ENCODE measurements at places on chromosomes 7 and 10.

GRCh38 chr7:31029251-31030042 lies 22.7 kb upstream of the ADCYAP1R1 start:
- no peak for DNase-seq

DNA sequence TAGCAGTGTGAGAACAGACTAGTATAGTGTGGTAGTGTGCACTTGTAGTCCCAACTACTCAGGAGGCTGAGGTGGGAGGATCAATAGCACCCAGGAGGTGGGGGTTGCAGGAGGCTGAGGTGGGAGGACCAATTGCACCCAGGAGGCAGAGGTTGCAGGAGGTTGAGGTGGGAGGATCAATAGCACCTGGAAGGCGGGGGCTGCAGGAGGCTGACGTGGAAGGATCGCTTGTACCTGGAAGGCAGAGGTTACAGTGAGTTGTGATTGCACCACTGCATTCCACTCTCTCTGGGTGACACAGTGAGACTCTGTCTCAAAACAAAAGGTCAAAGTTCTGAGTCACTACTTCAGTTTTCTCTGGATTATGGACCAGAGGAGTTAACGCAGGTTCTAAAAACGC lies 22.6 kb upstream of the DIP2C start:
- DNase-seq = no peak

- no peak for DNase-seq
These were observed 3.9 kb downstream of the RBM17 start for GRCh38 chr10:6092731-6093130.

DNA sequence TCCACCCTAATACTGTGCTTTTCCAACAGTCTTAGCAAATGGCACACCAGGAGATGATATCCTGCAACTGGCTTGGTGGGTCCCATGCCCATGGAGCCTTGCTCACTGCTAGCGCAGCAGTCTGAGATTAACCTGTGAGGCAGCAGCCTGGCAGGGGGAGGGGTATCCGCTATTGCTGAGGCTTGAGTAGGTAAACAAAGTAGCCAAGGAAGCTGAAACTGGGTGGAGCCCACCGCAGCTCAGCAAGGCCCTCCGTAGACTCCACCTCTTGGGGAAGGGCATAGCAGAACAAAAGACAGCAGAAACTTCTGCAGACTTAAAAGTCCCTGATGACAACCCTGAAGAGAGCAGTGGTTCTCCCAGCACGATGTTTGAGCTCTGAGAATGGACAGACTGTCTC lies 399.0 kb downstream of the CCSER2 start:
- DNase-seq = no peak

- no peak for DNase-seq
These were observed 645.2 kb downstream of the PHTF2 start for GRCh38 chr7:78443811-78444210.

DNA sequence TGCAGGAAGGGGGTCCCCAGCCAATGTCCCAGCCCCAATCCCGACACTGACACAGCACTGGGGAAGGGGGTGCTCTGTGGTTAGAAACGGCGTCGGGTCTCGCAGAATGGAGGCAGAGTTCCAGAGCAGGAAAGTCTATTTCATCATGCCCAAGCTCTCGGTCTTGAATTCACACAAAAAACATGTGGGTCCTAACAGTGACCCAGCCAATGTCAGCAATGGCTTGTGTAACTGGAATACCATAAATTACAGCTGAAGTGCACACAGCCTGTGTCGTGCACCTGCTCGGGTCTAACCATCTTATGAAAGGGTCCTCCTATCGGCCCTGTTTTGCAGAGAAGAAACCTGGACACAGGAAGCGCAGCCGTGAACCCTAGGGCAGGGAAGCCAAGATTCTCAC lies 324.1 kb downstream of the ADARB2 start:
- DNase-seq = no peak

DNA sequence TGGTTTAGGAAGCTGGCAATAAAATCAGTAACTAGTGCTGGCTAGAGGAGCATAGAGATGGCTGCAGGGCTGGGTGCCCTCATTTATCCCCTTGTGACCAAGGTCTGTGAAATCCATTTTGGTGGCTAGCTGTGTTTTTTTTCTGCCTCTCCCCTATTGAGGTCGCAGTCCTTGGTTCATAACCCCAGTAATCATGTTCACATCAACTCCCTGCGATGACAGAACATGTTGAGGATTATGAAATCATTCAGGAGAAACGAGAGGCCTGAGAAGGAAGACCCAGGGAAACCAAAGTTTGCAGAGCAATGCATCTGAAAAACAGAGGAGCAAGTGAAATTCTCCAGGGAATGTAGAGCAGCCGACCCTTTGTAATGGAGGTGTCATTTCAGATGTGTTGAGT lies 126.9 kb downstream of the TACC2 start:
- no peak for DNase-seq

DNA sequence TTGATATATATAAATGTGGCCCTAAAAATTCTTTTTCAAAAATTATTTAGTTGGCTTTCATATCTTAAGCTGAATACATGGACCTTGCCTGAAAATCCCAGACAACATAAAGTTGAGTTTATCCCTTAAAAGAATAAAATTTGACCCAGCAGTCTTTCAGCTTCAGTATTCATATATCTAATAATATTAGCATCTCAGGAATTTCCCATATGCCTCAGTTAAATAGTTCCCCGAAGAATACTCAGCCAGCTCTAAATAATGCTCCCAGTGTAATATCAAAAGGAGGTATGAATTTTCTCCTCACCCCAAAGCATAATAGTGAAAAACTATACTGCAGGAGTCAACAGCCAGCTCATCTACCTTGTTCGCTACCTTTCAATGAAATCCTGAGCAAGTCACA lies 145.9 kb downstream of the CTNNA3 start:
- DNase-seq = no peak

- DNase-seq = peak; percentile 21
These were observed 105.2 kb downstream of the NEURL1 start for GRCh38 chr10:103598654-103599115.

DNA sequence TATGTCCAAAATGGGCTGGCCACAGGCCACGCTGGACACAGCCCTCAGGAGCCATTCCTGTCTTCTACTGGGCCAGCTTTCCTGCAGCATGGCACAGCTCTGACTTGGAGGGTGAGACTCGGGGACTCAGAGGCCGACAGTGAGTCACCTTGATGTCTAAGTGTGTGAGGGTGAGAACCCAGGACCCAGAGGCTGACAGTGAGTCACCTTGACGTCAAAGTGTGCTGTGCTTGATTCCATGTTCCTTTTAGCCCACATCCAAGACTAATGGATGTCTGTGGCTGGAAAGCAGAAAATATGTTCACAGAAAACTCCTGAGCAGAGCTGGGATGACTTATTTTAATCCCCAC lies 6.0 kb upstream of the FAM170B start:
- peak; percentile 82 for DNase-seq

- peak; percentile 57 for DNase-seq
These were observed 31.3 kb downstream of the THNSL1 start for GRCh38 chr10:25047591-25048301.

- peak; percentile 10 for DNase-seq
These were observed 814.9 kb upstream of the C7orf33 start for GRCh38 chr7:147775516-147776284.

DNA sequence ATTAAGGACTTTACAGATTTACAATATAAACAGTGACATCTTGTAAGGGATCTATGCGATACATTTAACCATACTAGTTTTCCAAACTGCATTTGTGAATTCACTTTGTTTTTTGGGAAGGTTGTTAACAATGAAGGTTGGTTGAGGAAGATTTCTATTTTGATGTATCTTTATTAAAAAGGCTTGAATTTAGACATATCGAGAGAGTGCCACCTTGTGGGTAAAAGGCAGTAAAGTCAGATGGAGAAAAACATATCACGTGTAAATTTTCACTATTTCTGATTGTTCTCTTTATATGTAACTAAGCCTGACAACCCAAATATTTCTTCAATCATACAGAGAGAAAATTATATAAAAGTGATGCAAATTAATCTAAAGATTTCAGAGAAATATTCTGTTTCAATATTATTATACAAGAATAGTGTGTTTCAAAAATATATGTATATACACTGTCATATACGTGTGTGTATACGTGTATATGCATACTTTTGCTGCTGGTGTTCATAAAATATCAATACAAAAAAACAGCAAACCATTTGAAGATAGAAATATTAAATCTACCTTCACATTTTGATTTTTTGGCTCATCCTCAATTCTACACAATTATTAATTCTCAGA lies 988.6 kb downstream of the SORCS1 start:
- no peak for DNase-seq

GRCh38 chr7:389911-390601 lies 100.1 kb downstream of the FOXL3 start:
- no peak for DNase-seq

DNA sequence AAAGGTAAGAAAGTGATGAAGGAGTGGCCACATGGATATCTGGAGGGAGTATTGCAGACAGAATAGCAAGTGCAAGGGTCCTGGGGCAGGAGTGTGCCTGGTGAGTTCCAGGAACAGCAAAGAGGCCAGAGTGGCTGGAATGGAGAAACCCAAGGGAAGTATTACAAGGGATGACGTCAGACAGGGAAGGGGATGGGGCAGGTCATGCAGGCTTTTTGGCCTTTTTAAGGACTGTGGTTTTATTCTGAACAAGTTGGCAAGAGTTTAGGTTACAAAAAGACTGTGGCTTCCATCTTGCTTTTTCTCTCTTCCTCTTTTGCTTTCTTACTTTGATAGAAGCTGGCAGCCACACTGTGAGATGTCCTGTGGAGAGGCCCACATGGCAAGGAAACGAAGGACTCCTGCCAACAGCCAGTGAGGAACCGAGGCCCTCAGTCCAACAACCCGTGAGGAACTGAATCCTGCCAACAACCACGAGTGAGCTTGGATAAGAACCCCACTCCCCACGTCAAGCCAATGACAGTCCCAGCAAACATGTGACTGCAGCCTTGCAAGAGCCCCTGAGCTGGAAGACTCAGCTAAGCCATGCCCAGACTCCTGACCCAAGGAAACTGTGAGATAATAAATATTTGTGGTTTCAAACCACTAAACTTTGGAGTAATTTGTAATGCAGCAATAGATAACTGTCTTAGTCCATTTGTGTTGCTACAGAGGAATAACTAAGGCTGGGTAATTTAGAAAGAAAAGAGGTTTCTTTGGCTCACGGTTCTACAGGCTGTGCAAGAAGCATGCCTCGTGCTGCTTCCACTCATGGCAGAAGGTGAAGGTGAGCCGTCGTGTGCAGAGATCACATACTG lies 19.8 kb upstream of the KDM7A start:
- DNase-seq = no peak

DNA sequence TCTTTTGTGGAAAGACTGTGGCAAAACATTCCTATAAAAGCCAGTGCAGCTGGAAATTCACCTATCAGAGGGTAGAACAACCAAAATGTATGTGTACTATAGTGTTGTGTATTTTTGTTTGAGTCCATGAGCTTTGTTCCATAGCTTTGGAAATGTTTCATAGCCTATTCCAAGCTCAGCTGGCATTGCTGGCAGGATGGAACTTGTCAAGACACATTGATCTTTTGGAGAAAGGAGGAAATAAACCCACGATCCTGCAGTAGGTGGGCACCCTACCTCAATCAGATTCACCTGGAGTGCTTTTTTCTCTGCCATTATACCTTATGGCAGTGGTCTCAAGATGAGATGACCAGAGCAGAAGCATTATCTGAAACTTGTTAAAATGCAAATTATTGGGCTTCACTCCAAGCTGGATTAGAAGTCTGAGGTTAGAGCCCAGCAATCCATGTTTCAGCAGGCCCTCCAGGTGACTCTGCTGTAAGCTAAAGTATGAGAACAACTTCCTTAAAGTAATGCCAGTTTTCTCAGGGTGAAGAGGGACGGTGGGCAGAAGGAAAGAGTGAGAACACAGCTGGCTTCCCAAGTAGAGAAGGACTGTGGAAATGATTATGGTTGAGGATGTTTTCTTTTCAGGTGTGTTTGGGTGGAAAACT lies 30.3 kb upstream of the CDK1 start:
- no peak for DNase-seq

DNA sequence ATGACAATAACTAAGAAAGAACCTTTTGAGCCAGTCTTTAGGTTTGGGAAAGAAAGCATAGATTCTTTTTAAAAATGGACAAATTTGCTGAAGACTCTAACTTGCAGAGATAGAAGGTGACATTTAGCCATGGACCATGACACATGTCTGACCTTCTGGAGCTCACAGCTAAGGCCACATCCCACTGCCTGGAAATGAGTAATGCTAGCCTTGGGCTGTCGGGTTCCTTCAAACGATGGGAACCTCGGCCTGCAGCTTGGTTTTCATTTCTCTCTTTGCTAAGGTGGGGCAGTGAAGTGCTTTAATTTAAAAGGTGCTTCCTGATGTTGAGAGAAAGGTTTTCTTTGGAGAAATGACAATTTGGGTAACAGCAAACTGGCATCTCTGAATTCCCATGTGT lies 223.2 kb downstream of the FANK1 start:
- DNase-seq = no peak

GRCh38 chr10:104043185-104043830 lies 42.4 kb downstream of the COL17A1 start:
- no peak for DNase-seq

GRCh38 chr7:91249506-91250233 lies 14.6 kb upstream of the FZD1 start:
- no peak for DNase-seq

DNA sequence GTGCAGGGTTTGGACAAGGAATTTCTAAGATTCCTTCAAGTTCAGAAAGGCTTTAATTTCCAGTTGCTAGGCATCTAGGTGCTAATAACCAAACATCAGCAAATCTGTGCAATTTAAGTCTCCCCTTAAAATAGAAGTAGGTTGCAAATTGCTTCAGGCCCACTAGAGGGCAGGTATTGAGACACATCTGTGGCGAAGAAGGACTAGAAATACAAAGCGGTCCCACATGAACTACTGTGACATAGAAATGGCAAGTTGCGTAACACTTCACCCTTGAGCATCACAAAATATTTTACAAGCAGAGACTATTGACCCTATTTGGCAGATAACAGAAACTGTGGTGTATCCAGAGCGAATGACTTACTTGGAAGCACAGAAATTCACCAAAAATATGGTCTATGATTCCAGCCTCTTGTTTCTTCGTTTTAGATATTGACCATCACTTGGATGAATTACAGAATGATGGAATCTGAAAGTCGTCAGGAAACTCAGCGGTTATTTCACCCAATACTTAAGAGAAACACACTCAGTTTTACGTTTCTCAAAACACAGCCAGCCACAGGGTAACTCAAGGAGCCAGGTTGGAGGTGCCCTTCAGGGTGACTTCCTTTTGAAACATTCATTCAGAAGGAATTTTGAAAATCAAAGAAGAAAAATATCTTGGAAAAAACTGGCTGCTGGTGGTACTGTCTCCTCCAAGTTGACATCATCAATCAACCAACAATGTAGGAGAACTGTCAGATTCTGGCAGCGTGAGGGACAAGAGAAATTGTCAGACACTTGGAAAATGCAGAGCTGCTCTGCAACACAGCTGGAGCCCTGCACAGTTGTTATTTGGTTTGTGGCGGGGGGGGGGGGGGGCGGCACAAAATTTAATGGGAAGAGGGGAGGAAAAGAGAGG lies 256.3 kb upstream of the MINDY3 start:
- DNase-seq = no peak

Data from AG09309 (cell line).